ENCODE measurements at places on chromosomes 3 and 15. TPM values are rescaled to one million over a fixed set of nuclear protein-coding genes. Genes with fewer than 3 reads are reported as not detected.

The LMAN1L gene
- polyA plus RNA-seq, result not detected

The PLAAT1 gene
- polyA plus RNA-seq, result not detected

The RTP1 gene
- polyA plus RNA-seq, result not detected

The ZMYND10 gene
- not detected for polyA plus RNA-seq

The SMCO1 gene
- not detected for polyA plus RNA-seq

The GOLGA8G gene
- polyA plus RNA-seq, result not detected

The TMEM41A gene
- 19.1 TPM for polyA plus RNA-seq

The GP9 gene
- polyA plus RNA-seq, result 0.99 TPM

The HIGD2B gene
- not detected for polyA plus RNA-seq

The NUP210 gene
- polyA plus RNA-seq, result 42.4 TPM

The GABRR3 gene
- not detected for polyA plus RNA-seq

The IGF1R gene
- polyA plus RNA-seq, result 5.5 TPM

The UROC1 gene
- polyA plus RNA-seq, result not detected

The FSIP1 gene
- polyA plus RNA-seq, result 0.28 TPM

The CFAP92 gene
- polyA plus RNA-seq, result not detected

The TRIM42 gene
- not detected for polyA plus RNA-seq

The KATNBL1 gene
- 44.2 TPM for polyA plus RNA-seq

The PRRT3 gene
- polyA plus RNA-seq, result 0.57 TPM

The FGF12 gene
- polyA plus RNA-seq, result not detected
